ENCODE measurements at places on chromosomes 7 and 10. TPM values are rescaled to one million over a fixed set of nuclear protein-coding genes. Genes with fewer than 3 reads are reported as not detected.

- H3K4me1 ChIP-seq: peaks cover 4% of the 10 kb centered on the region
- no peak for DNase-seq
- no peak overlapping the region for H3K4me3 ChIP-seq
- peaks cover 31% of the 10 kb centered on the region for H3K36me3 ChIP-seq
These were observed 63.4 kb downstream of the KIAA1217 start for GRCh38 chr10:24272374-24272773.

DNA sequence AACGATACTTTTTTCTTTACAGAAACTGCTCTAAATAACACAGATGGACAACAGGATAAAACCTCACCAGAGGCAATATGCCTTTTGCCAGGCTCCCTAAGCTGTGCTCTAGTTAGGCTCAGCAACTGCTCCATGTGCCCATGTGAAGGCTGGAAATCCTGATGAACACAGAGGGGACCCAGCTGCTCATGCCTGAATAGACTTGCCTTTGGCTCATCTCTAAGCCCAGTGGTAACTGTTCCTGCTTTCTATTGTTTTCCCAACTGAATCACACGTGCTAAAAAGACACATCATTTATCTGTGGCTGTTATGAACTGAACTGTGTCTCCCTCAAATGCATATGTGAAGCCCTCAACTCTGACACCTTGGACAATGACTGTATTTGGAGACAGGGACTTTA, 110.4 kb downstream of the RNF216 start:
- H3K36me3 ChIP-seq: no peaks in the 10 kb centered on the region
- no peaks in the 10 kb centered on the region for H3K27me3 ChIP-seq
- no peak overlapping the region for H3K27ac ChIP-seq
- peaks cover 8% of the 10 kb centered on the region for H3K4me1 ChIP-seq
- DNase-seq: peak; percentile 26

- H3K27me3 ChIP-seq: peaks cover 3% of the 10 kb centered on the region
- H3K4me1 ChIP-seq: no peaks in the 10 kb centered on the region
- H3K4me3 ChIP-seq: no peak overlapping the region
- H3K27ac ChIP-seq: no peak overlapping the region
- no peaks in the 10 kb centered on the region for H3K36me3 ChIP-seq
These were observed 142.6 kb upstream of the PLPP4 start for GRCh38 chr10:120314442-120314841.

GRCh38 chr7:100604028-100604975, 2.1 kb downstream of the PCOLCE start:
- H3K4me1 ChIP-seq: peaks cover 15% of the 10 kb centered on the region
- H3K27ac ChIP-seq: peak overlapping the region; percentile 44
- DNase-seq: peak; percentile 90
- H3K36me3 ChIP-seq: no peaks in the 10 kb centered on the region
- H3K27me3 ChIP-seq: no peaks in the 10 kb centered on the region
- H3K4me3 ChIP-seq: peak overlapping the region; percentile 66

DNA sequence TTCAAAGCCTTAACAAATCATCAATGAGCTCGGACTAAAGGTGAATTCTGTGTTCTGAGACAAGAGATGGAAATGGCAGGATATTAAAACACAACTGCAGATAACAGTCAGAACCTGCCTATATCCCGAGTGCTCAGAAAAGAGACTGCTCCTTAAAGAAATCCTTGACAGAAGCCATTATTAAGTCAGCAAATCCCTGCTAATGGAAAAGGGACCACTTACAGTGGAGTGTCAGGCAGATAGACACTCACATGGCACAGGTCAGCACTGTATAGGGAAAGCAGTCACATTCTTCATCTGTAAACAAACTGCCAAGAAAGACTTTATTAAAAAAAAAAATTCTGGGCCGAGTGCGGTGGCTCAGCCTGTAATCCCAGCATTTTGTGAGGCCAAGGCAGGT, 147.5 kb upstream of the LRRTM3 start:
- DNase-seq: no peak
- H3K4me1 ChIP-seq: no peaks in the 10 kb centered on the region
- no peaks in the 10 kb centered on the region for H3K36me3 ChIP-seq
- no peak overlapping the region for H3K27ac ChIP-seq

- H3K27ac ChIP-seq: no peak overlapping the region
- no peaks in the 10 kb centered on the region for H3K27me3 ChIP-seq
- no peak overlapping the region for H3K4me3 ChIP-seq
- 0 out of 2 replicates have a peak, but pooled peaks cover 2% of the 10 kb centered on the region for H3K36me3 ChIP-seq
- DNase-seq: no peak
These were observed 37.1 kb downstream of the SLC25A13 start for GRCh38 chr7:96284835-96285234.

DNA sequence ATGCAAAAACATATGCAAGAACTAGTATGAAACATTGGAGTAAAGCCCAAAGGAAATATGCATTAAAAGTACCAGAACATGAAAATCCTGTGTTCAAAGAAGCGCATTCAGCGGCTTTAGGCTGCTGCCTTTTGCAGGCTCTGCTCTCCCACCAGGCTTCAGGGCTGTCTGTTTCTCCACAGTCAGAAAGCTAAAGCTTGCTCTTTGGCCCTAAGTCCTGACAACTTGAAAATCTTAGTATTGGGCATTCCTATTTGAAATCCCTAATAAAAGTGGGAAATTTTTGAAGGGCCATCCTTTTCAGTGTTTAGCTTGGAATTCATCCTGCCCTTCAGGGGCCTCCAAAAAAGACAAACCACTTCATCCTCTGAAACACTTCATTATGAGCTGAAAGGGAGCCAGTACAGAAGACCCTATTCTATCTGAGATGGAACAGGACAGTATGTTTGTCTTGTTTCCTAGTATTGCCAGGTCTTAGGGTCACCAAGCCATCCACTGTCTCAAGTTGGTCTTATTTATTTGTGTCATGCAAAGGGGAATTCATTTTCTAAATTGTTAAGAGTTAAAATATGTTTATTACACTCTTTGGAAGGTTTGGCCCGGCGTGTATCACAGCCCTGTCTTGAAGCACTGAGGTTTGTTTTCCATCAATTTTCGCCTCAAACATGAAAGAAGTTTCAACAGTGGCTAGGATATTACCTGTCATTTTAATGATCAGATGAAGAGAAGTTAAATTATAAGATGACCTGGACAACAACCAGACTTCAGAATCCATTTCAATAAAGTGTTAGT, 326.3 kb upstream of the BMPER start:
- no peak for DNase-seq
- no peak overlapping the region for H3K27ac ChIP-seq
- no peaks in the 10 kb centered on the region for H3K27me3 ChIP-seq
- H3K4me1 ChIP-seq: no peaks in the 10 kb centered on the region
- no peaks in the 10 kb centered on the region for H3K36me3 ChIP-seq

DNA sequence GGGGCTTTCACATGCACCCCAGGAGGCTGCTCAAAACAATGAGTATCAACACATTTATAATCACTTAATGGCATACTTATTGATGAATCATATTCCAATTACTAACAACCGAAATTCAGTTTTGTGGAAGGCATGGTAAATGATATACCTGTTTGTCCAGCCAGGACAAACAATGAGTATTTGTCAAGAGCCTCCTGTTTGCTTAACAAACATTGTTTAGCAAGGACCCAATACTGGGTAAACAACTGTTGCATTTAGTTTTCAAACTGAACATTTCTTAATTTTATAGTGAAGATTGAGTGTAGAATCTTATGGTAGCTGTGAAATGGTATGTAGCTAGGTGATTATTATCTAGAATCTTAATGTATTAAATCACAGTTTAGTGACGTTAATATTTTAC, 473.7 kb downstream of the ATRNL1 start:
- no peaks in the 10 kb centered on the region for H3K36me3 ChIP-seq
- no peak overlapping the region for H3K4me3 ChIP-seq
- no peaks in the 10 kb centered on the region for H3K4me1 ChIP-seq

EVX1 gene
- total RNA-seq: not detected

All from SJCRH30 (cell line).